Lung (tissue), 17 donors: ENCODE measurements at places on chromosomes 1 and 21.

GRCh38 chr1:224539971-224540370 is 76.1 kb upstream of the CNIH3 start:
- DNase-seq: no peak

GRCh38 chr1:92118826-92119225 is 38.7 kb downstream of the BTBD8 start:
- no peak for DNase-seq

GRCh38 chr1:228853637-228854036 is 118.4 kb downstream of the RHOU start:
- no peak for DNase-seq

DNA sequence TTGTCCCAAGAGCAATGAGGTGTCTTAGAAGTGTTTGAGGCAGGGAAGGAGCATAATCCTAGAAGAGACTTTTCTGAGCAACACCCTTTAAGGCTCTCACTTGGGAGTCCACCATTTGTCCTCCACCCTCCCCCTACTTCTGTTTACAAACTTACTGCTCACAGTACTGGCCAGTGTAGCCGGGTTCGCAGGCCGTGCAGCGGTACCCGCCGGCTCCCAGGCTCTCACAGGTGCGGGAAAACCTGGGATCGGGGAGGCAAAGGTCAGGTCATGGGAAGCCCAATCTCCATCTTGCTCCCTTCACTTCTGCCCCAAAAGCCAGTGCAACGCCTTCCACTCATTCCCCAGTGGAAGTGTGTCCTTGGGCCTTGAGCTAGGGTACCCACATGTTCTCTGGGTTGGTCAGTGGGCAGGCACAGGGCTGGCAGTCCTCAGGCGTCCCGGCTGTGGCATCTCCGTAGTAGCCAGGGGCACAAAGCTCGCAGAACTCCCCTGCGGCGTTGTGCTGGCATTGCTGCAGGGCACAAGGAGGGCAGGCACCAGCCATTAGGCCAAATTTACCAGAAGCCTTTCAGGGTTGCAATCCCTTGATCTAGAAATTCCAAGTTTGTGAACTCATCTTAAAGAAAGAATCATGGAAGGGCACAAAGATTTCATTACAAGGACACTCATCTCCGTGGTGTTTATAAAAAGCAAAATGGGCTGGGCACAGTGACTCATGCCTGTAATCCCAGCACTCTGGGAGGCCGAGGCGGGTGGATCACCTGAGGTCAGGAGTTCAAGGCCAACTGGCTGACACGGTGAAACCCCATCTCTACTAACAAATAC is 49.8 kb downstream of the LDLRAD2 start:
- no peak for DNase-seq

GRCh38 chr1:63912643-63913042 is 138.8 kb downstream of the ROR1 start:
- DNase-seq: no peak
